ENCODE measurements at places on chromosomes 16 and 17.

DNA sequence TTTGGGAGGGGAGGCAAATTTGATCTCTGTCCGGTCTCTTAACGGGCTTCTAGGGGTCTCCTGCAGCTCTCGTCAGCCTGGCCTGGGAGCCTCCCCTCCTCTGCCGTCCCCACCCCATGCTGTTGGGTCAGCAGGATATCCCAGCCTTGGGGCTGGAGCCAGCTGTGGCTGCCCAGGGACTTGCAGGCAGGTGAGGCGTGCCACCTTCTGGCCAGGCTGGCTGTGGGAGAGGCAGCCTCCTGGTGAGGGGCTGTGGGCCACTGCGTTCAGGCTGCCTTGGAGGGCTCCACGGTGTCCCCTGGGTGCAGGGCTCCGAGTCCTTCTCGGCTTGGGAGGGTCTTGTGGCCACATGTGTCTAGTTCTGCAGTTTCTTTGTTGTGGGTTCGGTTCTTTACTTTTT, 34.6 kb downstream of the TBCD start:
- DNase-seq = no peak

DNA sequence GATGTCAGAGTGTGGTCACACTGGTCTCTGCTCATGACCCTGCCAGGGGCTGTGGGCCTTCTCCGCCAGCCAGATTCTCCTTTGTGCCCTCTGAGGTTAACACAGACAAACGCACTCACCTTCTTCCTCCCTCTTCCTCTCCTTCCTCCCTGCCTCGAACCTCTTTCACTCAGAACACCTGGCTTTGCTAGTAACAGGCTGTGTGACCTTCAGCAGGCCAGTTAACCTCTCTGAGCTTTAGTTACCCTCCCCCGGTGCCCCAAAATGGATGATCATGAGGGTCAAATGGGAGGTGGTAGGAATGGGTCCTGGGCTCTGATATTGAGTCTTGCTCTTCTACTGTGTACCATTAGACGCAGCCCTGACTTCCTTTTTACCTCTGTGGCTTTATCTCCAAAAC, 127.1 kb downstream of the OR1D5 start:
- no peak for DNase-seq

- DNase-seq = no peak
Observed at GRCh38 chr16:52389045-52389444, 157.9 kb downstream of the TOX3 start.

DNA sequence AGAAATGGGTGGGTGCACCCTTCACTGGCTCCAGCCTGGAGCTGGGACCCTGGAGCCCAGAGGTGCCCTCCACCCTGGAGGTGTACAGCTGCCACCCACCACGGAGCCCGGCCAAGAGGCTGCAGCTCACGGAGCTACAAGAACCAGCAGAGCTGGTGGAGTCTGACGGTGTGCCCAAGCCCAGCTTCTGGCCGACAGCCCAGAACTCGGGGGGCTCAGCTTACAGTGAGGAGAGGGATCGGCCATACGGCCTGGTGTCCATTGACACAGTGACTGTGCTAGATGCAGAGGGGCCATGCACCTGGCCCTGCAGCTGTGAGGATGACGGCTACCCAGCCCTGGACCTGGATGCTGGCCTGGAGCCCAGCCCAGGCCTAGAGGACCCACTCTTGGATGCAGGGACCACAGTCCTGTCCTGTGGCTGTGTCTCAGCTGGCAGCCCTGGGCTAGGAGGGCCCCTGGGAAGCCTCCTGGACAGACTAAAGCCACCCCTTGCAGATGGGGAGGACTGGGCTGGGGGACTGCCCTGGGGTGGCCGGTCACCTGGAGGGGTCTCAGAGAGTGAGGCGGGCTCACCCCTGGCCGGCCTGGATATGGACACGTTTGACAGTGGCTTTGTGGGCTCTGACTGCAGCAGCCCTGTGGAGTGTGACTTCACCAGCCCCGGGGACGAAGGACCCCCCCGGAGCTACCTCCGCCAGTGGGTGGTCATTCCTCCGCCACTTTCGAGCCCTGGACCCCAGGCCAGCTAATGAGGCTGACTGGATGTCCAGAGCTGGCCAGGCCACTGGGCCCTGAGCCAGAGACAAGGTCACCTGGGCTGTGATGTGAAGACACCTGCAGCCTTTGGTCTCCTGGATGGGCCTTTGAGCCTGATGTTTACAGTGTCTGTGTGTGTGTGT, 46.8 kb downstream of the IL21R start:
- no peak for DNase-seq

DNA sequence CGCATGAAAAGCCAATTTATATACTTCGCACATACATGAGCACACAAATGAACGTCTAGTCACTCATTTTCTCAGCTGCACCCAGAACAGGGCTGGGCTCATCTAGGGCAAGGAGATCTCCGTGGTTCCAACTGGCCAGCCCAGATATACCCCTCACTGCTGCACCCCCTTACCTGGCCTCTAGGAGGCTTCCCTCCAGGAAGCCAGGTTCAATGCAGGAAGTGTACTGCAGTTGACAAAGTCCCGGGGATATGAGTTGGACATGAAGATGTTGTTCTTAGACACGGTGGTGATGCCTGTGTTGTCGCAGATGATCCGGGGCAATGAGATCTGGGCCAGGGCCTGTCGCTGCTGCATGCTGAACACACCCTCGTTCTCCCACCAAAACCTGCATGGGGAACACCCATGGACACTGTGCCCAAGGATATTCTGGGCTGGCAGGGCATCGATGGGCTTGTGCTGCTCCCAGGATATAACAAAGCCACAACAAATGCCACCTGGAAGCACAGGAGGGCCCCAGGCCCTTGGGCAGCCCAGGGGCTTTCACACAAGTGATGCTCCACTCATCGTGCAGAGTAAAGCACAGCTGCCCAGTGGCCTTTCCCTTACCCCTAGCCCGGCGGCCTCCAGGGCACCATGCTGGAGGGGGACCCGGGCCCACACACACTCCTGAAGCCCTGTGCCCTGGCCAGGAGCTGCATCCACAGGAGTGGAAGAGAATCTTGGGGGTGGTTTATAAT, 10.1 kb downstream of the MPO start:
- no peak for DNase-seq

DNA sequence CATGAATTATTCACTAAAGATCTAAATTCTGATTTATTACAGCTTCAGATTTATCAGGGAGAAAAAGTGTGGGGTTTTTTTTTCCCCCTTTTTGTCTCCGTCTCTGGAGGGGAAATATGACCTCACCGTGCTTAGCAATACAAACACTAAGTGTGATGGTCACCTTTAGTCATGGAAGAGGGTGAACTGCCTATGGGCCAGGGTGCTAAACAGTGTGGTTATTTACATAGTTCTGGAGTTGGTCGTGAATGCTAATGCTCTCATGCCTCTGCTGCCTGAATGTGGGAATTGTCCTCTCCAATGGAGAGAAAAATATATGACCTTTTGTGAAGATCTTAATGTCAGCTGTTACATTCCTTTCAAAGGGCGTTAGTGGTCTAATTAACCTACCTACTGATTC, 44.8 kb upstream of the MSI2 start:
- DNase-seq = no peak

DNA sequence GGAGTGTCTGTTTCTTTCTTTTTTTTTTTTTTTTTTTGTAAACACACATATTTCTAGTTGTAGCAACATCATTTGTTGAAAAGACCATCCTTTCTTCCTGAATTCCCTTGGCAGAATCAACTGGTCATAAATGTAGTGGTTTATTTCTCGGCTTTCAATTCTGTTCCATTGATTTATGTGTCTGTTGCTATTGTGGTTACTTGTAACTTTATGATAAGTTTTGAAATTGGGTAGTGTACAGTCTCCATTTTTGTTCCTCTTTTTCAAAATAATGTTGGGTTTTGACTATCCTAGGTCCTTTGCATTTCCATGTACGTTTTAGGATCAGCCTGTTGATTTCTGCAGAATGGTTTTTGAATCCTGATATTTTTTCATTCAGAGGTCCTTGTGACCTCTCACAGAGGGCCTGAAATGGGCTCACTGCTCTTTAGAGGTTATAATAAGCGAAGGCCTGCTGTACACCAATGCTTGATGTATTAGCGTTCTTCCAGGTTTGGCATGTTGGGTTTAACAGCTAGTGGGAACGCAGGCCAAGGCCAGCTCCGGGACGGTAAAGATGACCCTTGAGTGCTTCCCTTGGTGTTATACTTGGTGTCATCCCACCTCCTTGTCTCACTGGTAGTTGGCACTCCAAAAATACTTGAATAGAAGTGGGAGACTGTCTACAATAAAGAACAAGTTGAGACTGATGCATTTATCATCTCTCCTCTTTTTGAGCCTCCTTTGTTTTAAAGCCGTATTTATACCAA, 43.8 kb downstream of the ZNRF1 start:
- no peak for DNase-seq

DNA sequence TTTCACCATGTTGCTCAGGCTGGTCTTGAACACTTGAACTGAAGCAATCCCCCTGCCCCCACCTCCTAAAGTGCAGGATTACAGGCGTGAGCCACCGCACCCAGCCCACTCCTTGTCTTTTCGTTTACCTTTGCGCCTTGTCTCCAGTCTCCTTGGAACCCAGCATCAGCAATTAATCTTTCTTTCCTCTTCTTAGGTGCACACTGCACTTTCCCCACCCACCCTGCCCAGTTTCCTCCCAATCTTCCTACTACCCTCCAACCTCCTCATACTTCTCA, 1.5 kb upstream of the CLDN7 start:
- no peak for DNase-seq

- DNase-seq = no peak
Observed at GRCh38 chr17:58219789-58220183, 731 bp upstream of the MKS1 start.

DNA sequence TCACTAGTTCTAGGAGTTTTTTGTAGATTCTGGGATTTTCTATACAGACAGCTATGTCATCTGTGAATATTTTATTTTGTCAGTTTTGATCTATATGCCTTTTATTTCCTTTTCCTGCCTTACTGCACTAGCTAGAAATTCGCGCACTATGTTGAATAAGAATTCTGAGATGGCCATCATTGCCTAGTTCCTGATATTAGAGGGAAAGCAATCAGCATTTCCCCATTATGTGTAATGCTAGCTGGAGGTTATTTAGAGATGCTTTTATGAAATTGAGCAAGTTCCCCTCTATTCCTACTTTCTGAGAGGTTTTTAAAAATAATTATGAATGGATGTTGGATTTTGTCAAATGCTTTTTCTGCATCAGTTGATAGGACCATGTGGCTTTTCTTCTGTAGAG, 23.8 kb downstream of the MPRIP start:
- DNase-seq = no peak

DNA sequence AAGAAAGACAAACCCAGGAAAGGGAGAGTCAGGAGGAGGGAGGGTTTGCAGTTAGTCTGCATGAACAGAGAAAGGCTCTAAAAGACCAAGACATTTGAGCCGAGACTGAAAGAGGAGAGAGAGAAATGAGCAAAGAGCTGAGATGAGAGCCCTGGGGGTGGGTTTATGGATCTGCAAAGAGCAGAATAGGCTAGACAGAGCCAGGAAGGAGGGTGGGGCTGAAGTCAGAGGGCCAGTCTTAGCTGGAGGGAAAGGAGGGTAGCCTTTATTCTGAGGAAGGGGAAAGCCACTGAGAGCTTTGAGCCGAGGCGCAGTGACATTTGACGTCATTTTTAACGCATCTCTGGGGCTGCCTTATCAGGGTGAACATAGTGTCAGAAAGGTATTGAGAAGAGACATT, 85.7 kb upstream of the CDH13 start:
- no peak for DNase-seq

DNA sequence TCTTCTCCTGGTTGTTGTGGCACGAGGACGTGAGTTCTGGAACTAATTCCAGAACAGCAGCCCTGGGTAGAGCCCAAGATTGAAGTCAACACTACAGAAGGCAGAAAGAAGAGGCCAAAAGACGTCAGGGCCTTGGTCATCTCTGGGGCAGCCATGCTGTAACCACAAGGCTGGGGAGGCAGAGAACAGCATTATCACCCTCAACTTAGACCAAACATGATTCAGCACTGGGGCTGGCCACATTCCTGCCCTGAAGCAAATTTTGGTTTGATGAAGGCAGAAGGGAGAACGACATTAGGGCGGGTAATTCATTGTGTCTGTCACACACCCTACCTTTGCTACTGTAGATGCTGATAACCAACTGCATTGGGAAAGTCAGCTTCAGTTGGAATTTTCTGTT, 9.7 kb upstream of the ALOX15B start:
- DNase-seq = no peak

- DNase-seq = no peak
Observed at GRCh38 chr17:50573866-50574611, 13.5 kb downstream of the CACNA1G start.

DNA sequence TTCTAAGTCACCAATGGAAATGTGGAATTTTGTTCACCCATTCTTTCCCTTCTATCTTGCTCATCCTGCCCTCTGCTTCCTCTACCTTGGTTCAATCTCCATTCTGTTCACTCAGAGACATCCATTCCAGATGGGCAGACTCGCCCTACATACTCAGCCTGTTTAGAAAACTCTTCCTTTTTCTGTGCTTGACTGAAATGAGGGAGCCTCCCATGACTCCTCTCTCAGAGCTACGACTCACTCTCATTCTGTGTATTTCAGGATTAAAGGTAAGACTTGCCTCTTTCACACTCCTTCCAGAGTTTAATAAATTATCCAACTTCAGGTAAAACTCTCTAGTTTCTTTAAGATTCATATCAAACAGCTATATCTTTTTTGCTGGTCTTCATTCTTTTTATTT, 182.8 kb downstream of the HS3ST3A1 start:
- DNase-seq = no peak

DNA sequence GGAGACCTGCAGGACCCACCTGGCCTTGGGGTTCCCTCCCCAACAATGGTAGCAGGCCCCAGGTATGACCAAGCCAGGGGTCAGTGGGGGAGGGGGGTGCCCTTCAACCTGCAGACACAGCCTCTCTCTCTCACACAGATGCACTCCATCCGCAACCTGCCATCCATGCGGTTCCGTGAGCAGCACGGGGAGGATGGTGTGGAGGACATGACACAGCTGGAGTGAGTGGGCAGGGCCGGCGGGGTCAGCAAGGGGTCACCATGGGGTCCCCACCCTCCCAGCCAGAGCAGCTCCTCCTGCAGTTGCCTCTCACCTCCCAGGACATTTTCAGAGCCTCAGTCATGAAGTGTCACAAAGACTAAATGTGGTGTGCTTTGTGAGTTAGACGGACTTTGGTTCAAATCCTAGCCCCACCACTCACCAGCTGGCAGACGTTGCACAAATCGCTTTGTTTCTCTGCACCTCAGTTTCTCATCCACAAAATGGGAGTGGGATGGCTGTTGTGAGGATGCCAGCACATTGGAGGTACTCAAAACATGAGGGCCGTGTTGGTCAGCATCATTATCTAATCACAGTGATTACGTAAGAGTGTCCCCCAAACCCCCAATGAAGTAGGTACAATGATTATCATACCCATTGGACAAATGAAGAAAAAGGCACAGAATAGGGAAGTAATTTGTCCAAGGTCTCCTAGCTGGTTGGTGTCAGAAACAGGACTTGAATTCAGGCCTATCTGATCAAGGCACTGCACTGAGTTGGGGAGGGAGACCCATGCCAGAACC, 16.0 kb downstream of the MYO15A start:
- DNase-seq = no peak

GRCh38 chr16:47979164-47979520, 176.7 kb downstream of the ABCC12 start:
- DNase-seq = no peak

GRCh38 chr16:65235339-65236177, 113.7 kb upstream of the CDH11 start:
- DNase-seq = no peak

Data from NCI-H2081 treated with DMSO at 0.1 percent for 48 hours (cell line).